ENCODE measurements at places on chromosomes 2 and 18.

GRCh38 chr2:191266201-191266600 lies 21.0 kb downstream of the MYO1B start:
- peak; percentile 74 for DNase-seq

- peak; percentile 85 for DNase-seq
Observed at GRCh38 chr2:234377761-234378391, 119.0 kb downstream of the ARL4C start.

GRCh38 chr2:224354632-224355211 lies 47.2 kb downstream of the FAM124B start:
- no peak for DNase-seq

DNA sequence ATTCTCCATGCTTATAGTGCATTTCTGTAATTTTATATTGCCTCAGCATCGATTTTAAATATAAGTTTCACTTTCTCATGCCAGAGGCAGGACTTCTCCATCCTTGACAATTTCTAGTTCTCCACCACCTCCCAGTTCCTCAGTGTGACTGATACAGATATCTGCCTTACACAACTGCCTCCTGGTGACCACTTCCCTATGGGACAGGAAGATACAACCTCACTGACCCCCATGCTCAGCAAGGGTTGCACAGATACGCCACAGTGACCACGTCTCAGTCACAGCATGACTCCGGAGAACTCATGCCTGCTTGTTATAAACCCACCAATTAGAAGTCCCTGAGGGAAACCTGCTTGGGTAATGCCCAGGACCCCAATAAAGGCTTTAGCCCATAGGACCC lies 284.0 kb upstream of the MC4R start:
- DNase-seq = no peak

GRCh38 chr2:97675430-97676113 lies 6.1 kb downstream of the C2orf92 start:
- DNase-seq = no peak

GRCh38 chr2:200444530-200444929 lies 65.3 kb downstream of the KCTD18 start:
- no peak for DNase-seq

DNA sequence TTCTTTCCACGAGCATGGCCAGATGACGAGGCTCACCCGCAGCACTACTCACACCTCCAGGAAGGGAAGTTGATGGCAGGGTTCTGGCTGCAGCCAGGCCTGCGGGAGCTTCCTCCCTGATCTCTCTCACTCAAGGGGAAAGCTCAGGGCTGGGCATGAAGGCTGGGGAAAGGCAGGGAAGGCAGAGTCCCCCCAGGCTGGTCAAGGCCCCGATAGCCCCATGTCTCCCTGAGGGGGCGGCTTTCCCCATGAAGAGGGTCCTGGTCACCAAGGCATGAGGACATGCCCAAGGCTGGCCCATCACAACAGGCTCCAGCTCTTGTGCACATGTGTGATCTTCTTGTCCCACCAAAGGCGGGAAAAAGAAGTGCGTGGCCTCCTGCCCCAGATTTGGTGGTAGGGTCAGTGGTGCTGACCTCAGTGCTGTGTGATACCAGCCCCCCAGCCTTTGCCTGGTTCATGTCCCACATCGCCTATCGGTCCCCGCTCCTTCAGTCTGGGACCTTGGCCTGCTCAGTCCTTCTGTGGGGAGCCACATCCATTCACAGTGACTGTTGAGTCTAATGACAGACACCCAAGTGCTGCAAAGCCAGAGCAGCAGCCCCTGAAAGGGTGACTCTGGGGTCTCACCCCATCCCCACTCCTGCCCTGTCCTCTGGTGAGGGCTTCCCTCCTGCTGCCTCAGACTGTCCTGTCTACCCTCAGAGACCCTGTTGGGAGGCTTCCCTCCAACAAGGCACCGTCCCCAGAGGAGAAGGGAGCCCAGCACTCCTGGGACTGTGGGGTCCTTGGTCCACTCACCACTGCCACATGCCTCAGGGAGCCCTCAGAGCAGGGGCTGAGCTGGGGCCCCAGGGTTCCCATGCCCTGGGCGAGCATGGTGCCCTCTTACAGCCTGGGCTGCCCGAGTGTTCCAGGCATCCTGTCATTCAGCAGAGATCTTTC lies 49.8 kb upstream of the ALPP start:
- no peak for DNase-seq

DNA sequence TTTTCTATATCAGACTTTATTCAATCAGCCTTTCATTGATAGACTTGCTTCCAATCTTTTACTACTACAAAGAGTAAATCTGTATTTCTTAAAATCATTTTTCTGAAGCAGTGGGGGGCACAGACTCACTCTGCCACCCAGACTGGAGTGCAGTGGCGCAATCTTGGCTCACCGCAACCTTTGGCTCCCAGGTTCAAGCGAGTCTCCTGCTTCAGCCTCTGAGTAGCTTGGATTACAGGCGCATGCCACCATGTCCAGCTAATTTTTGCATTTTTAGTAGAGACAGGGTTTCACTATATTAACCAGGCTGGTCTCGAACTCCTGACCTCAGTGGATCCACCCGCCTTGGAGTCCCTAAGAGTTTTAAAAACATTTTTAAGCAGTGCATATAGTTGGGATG lies 270.6 kb upstream of the REG3G start:
- no peak for DNase-seq

DNA sequence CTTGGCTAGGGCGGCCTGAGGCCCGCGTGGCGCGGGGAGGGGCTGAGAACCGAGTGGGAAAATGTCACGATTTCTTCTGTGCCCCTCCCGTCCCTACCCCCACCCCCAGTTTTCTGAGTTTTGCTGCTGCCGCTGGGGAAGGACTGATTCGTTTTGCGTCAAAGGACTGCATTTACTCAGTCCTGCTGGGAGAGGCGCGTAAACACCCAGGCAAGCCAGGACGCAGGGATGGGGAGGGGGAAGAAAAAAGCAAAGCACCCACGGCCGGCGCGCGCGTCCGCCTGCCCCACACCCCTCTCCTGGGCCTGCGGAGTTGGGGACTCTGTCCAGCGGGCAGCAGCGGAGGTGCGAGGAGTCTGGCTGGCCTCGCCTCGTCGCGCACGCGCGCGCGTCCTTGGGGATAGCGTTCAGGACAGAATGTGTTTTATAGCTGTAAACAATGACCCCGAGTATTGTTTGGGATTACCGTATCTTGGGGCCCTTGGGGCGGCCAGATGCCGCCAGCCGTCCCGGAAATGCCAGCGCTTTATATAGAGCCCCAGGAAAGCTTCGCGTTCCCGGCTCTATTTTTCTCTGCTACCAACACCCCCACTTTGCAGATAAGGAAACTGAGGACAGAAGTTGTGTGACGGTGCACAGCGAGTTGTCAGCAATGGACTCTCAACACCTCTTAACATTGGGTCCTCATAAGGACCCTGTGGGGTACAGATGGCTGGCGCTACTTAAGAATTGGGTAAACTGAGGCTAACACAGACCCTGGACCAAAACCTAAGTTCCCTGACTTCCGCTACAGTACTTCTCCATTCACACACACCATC lies 1.7 kb upstream of the FOSL2 start:
- DNase-seq = peak; percentile 80

- no peak for DNase-seq
Observed at GRCh38 chr2:112572005-112572404, 12.4 kb upstream of the CHCHD5 start.

- no peak for DNase-seq
Observed at GRCh38 chr18:8008033-8008432, 440.9 kb downstream of the PTPRM start.

DNA sequence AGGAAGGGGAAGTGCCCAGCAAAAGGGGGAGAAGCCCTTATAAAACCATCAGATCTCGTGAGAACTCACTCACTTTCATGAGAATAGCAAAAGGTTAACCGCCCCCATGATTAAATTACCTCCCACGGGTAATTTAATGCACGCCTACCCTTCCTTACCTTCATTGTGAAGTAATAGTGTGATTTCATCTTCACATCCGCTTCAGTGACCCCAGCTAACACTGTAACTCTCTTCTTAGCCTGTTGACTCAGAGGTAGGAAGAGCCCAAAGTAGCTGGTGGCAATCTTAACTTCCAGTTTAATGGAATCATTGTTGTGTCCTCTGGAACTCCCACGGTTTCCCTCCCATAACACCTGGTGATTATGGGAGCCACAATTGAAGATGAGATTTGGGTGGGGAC lies 120.5 kb downstream of the GULP1 start:
- DNase-seq = no peak

DNA sequence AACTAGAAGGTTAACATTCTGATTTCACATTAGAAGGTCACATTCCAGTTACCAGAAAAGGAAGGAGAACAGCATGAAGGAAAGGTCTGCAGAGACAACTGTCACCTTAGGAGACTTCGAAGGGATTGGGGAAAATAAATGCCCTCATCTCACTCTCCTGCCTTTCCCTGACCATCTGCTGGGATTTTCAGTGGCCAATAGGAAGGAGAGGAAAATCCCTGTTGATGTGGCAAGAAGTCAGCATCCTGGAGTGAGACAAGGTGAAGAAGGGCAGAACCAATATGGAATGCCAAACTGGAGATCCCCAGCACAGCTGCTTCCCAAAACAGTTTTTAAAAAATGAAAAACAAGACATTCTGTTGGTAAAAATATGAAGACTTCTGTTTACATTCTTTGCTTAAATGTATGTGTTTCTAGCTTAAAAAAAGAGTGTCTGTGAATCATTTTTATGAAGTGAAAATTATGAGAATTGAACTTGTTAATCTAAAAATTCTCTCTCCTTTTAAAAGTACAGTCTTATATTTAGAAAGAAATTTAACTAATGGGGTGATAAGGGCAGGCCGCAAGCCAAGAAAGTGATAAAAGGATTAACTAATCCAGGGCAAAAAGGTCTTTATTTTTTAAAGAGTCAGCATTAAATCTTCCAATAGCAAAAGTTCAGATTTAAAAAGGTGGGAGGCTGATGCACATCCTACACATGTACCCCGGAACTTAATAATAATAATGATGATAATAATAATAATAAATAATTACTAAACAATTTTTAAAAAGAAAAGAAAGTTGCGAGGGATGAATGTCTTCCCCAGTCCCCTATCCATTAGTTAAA lies 160.6 kb upstream of the DOK6 start:
- no peak for DNase-seq

GRCh38 chr2:147740211-147740927 lies 104.5 kb upstream of the ACVR2A start:
- DNase-seq = no peak
